SK-N-SH (cell line): ENCODE measurements at places on chromosomes 5 and 9.
A peak's percentile ranks its signal among the peaks of the same experiment; 100 is the strongest.

DNA sequence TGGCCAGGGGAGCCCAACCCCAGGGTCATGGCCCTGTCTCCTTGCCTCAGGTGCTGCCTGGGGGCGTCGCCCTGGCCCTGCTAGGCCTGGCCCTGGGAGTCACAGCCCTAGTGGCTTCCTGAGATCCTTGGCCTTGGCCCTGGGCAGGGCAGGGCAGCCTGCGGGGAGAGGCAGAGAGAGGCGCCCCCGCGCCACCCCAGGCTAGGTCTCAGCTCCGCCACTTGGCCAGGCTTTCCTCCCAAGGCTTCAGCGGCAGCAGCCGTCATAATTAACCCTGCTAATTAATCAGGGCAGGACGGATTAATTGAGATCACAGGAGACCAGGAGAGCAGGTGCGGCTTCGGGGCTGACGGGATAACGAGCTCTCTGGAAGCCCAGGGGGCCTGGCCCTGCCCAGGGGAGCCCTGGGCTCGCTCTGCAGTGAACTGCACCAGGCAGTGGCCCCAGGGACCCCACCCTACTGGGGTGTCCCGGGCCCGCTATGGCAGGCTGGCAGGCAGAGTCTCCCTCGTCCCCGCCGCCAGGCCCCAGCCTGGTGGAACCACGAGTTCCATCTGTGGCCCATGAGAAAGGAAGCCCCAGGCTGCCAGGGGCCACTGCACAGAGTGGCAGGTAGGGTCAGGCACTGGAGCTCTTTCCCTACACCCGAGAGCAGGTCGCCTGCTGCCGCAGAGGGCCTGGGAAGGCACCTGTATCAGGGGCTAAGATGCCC lies 269.6 kb downstream of the PBX3 start:
- no peak for DNase-seq

GRCh38 chr5:154989626-154990025 lies 23.9 kb upstream of the KIF4B start:
- DNase-seq, result no peak

- no peak for DNase-seq
Measured at GRCh38 chr9:121185178-121185745, 16.4 kb downstream of the RAB14 start.

DNA sequence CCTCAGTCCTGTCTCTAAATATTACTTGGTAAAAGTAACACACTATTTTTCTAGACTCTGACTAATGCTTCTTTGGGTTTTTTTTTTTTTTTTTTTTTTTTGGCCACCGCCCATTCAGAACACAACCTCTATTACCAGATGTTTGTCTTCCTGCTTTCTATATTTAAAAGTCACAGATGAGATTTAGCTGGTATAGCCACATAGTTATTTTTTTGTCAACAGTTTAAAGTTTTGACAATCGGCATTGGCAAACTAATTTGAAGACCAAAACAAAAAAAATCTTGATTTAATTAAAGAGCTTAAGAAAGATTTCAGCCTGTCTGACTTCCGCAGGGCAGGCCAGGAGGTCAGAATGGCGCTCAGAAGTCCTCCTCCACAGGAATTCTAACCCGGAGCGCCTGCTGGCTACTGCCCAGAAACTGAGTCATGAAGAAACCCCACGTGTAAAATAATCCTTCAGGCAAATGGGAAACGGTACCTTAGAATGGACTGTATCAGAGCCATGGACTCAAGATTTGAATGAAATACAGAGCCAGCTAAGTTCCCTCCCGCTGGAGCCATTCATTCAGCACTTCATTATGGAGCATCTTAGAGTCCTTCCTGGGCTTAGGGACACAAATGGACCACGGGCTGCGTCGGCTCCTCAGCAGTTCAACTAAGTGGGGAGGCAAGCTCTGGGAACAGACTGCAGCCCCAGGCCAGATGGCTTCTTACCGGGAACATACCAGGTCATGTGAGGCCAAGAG lies 55.6 kb downstream of the PTPDC1 start:
- no peak for DNase-seq

DNA sequence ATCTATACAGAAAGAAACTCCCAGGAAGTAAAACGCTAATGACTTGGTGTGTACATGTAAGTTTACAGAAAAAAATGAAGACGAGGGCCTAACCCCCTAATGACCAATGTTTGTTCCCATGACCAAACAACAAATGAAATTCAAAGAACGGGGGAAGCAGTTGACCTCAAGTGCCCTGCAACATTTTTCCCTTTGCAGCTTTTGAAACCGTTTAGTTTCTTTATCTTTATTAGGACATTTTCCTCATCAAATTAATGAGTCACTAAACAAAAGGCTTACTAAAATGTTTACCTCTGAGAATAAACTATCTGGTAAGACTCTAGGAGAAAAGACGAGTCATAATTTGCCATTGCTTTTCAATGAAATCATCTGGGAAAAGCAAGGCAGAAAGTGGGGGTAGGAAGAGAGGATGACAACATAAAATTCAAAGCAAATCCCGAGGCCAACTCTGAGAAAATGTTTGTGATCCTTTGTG lies 57.4 kb downstream of the LHFPL2 start:
- no peak for DNase-seq

DNA sequence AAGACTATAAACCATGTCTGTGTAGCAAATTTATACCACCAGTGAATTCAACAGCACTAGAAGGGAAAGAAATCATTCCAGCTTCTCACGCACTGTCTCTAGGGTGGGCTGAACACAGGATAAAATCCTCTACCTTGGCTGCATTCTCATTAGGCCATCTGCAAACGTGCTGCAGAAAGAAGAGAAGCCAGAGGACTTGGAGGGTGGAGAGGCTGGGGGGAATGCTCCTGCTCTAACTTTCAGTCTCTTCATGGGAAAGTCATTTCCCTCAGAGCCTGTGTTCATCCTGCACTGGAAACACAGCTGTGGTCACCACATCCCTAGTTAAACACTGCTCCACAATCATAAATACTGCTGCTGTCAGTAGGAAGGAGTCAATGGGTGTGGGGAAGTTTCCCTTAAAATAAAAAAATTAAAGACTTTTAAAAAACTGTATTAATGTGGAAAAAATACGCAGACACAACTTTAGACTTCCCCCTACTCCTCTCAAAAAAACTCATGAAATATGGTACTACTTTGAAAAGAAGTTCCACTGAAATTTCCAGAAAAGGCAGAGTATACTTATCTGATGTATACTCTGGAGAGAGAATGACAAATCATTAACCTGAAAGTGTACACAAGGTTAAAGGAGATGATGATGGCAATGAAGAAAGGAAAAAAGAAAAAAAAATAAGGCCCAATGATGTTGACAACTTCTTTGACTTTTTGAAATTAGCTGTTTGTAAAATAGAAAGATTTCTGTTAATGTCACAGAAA lies 46.8 kb downstream of the LHFPL2 start:
- DNase-seq, result no peak

GRCh38 chr5:133754575-133755169 lies 142.3 kb upstream of the FSTL4 start:
- no peak for DNase-seq

GRCh38 chr5:39854771-39855410 lies 430.1 kb upstream of the DAB2 start:
- DNase-seq, result no peak

DNA sequence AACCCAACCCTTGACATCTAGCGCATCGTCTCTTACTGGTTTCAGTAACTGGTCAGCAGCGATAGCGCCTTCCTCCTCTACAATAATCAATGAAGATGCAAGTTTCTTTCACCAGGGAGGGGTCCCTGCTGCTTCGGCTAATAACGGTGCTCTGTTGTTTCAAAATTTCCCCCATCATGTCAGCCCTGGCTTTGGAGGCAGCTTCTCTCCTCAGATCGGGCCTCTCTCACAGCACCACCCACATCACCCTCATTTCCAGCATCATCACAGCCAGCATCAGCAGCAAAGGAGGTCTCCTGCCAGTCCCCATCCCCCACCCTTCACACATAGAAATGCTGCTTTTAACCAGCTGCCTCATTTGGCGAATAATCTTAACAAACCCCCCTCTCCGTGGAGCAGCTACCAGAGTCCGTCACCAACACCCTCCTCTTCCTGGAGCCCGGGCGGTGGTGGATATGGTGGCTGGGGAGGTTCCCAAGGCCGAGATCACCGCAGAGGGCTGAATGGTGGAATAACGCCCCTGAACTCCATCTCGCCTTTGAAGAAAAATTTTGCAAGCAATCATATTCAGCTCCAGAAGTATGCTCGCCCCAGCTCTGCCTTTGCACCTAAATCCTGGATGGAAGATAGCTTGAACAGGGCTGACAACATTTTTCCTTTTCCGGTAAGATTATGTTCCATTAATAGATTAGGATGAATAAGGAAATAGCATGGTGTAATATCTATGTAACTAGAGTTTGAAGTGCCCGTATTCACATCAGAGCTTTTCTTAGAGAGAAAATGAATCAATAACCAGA lies 2.2 kb downstream of the CPEB4 start:
- DNase-seq, result peak; percentile 51

DNA sequence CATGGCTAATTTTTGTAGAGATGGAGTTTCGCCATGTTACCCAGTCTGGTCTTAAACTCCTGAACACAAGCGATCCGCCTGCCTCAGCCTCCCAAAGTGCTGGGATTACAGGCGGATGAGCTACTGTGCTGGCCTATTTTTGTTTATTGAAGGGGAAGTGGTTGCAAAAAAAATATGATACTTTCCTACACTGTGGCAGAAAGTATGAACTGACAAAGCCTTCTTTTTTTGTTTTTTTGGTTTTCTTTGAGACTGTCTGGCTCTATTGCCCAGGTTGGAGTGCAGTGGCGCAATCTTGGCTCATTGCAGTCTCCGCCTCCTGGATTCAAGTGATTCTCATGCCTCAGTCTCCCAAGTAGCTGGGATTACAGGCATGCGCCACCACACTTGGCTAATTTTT lies 50.9 kb downstream of the OSTF1 start:
- DNase-seq, result no peak

DNA sequence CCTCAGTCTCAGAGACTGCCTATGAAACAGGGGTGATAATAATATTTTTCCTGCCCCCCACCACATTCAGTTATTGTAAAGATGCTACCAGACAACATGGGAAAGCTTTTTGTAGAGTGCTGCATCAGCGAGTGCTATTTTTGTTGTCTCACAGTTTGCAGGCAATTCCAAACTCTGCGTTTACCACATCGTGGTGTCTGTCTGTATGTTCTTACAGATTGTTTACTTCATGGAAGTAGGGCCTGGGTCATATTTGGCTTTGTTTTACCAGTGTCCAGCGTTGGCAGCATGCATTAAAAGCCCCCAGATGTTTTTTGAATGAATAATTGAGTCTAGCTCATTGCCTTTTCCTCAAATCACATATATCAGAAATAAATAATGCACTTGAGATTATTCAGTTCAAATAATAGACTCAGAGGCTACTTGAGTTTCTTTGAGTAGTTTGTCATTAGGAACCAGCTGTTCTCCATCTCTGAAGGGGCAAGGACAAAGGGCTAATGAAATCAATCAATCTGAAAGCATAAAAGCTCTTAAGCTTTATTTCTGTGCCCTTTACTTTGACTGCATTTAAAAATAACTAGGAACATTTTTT lies 243.7 kb downstream of the CWC27 start:
- DNase-seq, result no peak

GRCh38 chr5:761059-761771 lies 23.3 kb downstream of the ZDHHC11B start:
- peak; percentile 40 for DNase-seq

- no peak for DNase-seq
Measured at GRCh38 chr5:96645091-96645490, 17.1 kb upstream of the CAST start.

- DNase-seq, result peak; percentile 39
Measured at GRCh38 chr9:93826905-93827544, 128.1 kb downstream of the BARX1 start.

DNA sequence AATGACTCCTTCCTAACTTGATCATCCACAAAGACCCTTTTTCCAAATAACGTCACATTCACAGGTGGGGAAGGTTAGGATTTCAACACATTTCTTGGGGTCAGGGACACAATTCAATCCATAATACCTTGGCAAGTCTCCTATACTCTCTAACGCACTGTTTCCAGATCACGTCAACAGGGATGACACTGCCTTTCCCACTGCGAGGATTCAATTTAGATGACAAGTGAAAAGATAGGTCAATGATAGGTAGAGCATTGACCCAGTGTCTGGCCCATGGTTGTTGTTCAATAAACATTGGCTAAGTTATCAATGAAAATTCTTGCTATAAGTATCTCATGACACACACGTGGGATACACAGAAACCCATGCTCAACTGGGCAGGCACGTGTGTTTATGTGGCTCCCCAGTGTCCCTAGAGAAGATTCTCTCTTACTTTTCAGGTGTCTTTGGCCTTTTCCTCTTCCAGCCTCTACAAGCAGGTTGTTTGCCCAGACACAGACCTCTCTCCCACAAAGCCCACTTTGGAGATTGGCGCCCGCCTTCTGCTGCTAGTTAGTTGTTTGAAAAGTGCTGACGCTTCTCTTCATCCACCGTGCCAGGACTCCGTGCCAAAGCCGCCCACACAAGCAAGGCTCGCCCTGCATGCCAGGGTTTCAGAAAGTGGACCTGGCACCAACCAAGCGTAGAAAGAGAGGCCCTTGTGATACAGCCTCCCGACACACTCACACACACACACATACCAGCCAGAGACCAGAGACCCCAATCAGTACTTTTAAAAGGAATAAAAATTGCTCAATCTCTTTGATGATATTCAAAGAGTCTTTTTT lies 594.5 kb downstream of the BNC2 start:
- no peak for DNase-seq
